NCI-H187 treated with DMSO at 0.1 percent for 48 hours (cell line): ENCODE measurements at places on chromosomes 1 and 21.

GRCh38 chr1:53220962-53221286 lies 490 bp upstream of the CZIB start:
- no peak for DNase-seq

DNA sequence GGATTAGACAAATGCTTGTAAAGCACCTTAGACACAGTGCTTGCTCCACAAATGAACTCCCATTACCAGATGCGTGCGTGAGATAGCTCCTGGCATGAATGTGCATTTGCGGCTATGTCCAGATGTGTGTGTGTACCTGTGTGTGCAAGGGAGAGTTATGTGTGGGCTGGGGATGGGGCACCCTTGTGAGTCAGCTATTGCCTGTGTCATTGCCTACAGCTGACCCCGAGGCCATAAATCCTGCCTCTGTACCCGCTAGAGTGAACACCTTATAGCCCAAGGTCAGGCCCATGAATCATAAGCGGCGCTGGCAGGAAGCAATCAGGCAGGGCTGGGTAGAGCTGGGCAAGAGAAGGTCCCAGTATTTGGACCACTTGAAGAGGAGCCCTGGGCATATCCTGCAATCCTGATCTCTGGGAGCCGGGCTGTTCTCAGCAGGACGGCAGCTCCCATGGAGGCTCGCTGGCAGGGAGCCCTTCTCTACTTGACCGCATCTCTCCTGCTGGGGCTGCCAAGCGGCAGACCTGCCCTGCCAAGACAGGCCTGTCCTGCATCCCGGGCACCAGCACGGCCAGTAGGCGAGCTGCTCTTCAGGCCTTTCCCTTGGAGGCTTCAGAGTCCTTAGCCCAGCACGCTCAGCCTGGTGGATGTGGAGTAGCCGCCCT lies 86.4 kb downstream of the TMEM53 start:
- no peak for DNase-seq

- DNase-seq: no peak
These were observed 13.1 kb downstream of the STK40 start for GRCh38 chr1:36372617-36373016.

DNA sequence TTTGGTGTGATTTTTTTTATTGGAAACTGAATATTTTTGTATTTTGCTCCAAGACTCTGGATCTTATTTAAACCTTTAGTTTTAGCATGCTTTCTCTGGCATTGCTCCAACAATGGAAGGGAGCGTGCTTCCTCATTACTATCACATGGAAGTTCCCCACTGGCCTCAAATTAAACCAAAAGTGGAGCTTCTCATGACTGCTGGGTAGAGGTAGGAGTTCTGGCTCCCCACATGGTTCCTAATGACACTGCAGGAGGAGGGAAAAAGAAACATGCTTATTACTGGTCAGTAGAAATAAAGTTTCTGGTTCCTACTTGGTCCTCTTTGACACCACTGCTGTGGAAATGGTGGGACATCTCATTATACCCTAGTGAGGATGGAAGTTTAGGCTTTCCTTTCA lies 310.5 kb downstream of the PTGER3 start:
- no peak for DNase-seq

GRCh38 chr1:182702826-182703524 lies 18.6 kb upstream of the RGS8 start:
- peak; percentile 84 for DNase-seq

DNA sequence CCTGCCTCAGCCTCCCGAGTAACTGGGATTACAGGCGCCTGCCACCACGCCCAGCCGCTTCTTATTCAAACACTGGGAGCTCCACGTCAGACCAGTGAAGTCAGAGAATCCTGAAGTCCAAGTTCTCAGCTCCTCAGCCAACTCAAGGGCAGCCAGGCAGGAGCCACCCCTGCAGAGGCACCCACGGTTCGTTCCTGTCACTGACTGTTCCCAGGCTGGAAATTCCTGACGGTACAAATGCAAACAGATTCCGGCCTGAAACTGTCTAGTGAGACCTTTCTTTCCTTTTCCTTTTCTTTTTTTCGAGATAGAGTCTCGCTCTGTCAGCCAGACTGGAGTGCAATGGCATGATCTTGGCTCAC lies 11.7 kb downstream of the SLC35E2B start:
- no peak for DNase-seq

DNA sequence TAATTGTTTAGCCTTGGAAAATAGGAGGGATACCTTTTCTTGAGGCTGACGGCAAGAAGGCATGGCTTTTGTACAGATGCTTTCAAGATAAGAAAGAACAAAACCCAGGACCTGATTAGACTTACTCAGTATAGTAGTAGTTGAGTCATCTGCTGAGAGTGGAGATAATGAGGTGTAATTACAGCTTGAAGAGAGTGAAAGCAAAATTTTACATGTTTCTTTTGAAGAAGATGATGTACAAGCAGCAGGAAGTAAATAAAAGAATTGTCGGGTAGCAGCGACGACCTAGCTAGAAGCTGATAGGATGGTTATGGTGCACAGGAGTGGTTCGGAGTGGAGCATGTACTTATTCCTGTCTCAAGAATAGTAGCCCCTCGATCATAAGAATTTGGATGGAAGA lies 6.6 kb downstream of the ANGPTL1 start:
- no peak for DNase-seq

DNA sequence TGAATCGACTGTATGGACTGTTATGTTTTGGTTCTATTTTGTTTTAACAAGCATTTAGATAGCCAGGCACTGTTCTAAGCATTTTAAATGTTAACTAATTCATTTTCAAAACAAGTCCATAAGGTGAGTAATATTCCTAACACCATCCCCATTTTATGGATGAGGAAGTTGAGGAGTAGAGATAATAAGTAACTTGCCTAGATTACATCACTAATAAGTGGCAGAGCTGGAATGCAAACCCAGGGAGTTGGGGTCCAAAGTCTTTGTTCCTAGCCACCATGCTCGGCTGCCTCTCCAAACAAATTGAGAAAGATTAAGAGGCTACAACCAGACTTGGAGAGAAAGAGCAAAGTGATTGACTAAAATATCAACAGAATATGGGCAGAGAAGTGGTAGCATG lies 12.6 kb upstream of the LEPR start:
- no peak for DNase-seq

DNA sequence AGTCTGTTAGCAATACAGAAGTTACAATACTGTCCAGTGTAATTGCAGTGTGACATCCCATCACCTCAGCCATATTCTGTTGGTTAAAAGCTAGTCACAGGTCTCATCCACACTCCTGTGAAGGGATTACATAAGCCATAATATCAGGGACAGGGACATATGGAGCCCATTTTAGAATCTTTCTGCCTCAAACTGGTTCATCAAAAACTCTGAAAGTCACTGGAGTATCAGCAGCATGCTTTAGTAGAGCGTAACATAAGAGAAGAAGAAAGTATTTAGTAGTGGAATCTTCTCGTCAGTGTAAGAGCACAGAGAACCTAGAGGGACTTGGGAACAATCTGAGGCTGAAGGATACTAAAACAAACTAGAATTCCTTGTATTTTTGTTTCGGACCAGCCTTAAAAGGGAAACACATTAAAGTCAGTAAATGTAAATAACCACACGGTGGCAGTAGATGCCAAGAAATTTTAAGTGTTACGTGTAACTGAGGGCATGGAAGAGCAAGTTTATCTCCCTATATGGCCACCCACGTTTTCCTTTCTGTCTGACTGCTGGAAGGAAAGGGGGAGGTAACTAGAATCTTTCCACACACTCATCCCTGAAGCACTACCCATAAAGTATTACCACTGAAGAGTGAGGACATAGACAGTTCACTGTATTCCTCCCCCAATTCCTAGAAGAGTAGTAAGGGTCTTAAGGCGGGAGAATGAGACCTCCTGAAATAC lies 41.6 kb upstream of the AGL start:
- peak; percentile 40 for DNase-seq

- DNase-seq: no peak
These were observed at the start of gene TBX19 for GRCh38 chr1:168280296-168280927. TBX19 (plus strand) TSS chr1:168280877; CDS start chr1:168281091, 214 bp downstream.

DNA sequence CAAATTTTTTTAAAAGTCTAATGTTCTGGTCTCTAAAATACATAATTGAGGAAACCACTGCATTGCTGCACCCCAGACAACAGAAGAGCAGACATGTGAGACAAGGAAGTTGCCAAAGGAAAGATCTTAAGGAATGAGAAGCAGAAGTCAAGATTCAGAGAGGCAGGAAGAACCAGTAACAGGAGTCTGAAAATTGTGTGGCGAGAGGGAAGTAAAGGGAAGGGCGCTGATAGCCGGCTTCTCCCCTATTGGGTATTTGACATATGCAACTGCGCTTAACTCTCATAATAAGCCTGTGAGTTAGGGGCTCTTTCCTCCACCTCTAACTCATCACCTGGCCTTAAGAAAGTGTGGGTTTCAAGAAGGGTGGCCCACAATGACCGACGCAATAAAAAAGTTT lies 21.9 kb upstream of the KIF14 start:
- DNase-seq: no peak

DNA sequence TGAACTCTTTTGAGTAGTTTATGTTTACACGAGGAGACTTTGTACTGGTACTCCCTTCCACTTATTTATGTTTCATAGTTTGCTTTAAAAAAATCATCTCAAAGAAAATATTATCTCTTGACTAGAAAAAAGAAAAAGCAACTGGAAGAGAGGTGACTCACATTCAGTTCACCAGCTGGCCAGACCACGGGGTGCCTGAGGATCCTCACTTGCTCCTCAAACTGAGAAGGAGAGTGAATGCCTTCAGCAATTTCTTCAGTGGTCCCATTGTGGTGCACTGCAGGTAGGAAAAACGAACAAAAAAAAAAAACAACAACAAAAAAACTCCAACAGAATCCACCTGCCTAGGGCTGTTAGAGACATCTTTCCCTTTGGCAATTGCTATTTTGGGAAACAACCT lies 102.9 kb downstream of the PTPRC start:
- no peak for DNase-seq

GRCh38 chr21:45838634-45839033 lies 142.9 kb upstream of the COL6A1 start:
- DNase-seq: no peak

- DNase-seq: no peak
These were observed 14.8 kb upstream of the KIF1B start for GRCh38 chr1:10195570-10195969.

DNA sequence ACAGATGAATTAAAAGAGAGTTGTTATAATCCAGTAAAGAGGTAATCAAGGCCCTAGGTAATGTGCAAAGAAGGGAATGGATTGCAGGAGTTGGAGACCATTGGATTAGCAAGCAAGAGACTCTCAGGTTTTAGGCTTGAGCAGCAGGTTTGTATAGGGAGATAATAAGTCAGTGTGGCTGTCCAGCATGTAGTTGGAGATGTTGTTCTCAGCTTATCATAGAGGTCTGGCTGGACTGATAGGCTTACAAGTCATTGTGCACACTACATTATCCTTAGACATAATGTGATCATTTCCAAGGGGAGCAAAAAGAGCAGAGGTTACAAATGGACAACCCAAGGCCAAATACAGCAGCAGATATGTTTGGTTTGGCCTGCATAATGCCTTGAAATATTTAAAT lies 45.9 kb upstream of the SAMD13 start:
- DNase-seq: no peak

- DNase-seq: no peak
These were observed 92.5 kb downstream of the RNF220 start for GRCh38 chr1:44497422-44498170.

DNA sequence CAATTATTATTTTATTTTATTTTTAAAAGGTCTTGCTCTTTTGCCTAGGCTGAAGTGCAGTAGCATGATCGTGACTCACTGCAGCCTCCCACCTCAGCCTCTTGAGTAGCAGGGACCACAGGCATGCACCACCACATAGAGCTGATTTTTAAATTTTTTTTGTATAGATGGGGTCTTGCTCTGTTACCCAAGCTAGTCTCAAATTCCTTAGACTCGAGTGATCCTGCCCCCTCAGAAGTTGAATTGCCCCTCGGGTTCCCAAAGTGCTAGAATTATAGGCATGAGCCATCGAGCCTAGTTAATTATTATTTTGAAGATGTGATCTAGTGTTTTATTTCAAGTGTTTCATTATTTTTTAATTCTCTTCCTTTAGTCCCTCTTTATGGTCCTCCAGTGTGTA lies 12.2 kb downstream of the MSH4 start:
- DNase-seq: no peak

DNA sequence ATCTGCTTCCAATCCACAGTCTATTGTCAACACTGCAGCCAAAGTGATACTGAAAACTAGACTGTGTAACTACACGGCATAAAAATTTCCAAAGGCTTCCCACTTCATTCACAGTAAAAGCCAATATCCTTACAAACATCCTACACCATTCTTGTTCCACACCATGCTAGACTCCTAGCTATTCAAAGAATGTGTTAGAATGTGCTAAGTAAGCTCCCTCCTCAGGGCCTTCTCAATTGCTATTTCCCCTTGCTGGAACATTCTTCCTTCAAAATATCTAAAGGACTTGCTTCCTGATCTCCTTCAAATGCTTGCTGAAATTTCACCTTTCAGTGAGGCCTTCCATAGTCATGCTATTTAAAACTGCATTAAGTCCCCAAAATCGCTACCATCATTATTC lies 228.1 kb downstream of the AKT3 start:
- no peak for DNase-seq

DNA sequence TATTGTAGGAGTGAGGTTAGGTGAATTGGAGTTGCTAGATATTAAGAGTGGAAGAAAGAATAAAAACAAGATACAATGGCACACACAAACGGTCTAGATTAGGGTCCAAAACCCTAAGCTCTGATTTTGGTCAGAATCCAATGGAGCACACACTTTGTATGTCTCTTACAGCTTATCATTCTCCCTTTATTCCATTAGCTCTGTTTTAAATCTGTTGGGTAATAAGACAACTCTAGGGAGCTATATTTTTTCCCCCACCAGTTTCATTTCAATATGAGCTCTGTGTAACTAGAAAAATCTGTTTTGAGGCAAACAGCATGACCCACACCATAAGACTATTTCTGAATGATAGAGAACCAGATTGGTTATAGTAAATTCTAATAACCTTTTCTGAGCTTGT lies 465.6 kb downstream of the ADGRL2 start:
- no peak for DNase-seq

- DNase-seq: no peak
These were observed 2.0 kb downstream of the COL18A1 start for GRCh38 chr21:45406801-45407628.

- no peak for DNase-seq
These were observed 26.3 kb downstream of the ATP2B4 start for GRCh38 chr1:203652724-203653461.

- DNase-seq: no peak
These were observed 47.4 kb upstream of the DOCK7 start for GRCh38 chr1:62735491-62736171.

- DNase-seq: no peak
These were observed 48.9 kb downstream of the HLCS start for GRCh38 chr21:36917471-36918158.

DNA sequence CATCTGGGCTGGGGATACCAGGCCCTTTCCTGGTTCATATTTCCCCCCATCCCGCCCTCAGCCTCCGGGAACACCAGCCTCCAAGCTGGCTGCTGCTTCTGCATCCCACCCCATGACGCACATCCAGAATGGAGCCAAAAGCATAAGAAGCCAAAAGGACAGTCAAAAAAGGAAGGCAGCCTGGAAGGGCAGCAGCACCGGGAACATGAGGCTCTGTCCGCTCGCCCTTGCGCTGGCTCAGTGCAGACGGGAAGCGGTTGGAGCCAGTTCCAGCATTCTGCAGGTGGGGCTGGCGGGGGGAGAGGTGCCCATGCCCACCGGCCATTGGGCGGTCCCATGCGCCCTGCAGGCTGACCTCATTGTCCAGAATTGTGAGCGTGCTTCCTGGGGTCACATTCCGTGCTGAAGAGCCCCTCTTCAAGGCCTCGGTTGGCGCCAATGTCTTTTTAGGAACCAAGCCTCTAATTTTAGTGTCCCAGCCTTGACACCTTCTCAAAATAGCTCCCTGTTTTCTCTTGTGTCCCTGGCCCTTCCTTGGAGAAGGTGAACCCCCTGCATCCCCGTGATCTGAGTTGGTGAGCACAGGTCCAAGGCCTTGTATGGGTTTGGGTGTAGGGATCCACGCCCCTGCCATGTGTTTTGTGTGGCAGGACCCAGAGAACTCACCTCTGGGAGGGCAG lies 28.4 kb upstream of the NPPB start:
- no peak for DNase-seq
